ENCODE measurements at places on chromosomes 1 and 21. TPM values are rescaled to one million over a fixed set of nuclear protein-coding genes. Genes with fewer than 3 reads are reported as not detected.

DNA sequence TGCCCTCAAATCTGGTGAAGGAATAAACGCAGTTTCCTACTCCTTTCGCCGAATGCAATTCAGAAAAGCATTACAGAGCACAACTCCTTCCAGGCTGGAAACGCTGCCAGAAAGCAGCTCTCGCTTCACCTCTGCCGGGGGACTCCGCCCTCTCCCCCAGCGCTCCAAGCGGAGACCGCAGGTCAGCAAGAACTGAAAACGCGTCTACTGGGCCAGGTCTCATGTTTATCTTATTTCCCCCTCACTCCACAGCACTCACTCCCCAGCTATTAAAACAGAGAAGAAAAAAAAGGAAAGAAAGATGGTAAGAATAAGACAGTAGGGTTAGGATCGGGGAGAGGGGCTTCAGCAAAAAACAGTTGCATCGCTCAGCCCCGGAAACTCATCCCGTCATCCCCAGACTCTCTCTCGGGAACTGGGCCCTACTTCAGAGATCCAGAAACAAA lies 833 bp upstream of the RCOR3 start:
- no peaks in the 10 kb centered on the region for H3K27me3 ChIP-seq
- H3K4me1 ChIP-seq: no peaks in the 10 kb centered on the region
- peak overlapping the region; percentile 82 for H3K4me3 ChIP-seq
- H3K27ac ChIP-seq: peak overlapping the region; percentile 99

DNA sequence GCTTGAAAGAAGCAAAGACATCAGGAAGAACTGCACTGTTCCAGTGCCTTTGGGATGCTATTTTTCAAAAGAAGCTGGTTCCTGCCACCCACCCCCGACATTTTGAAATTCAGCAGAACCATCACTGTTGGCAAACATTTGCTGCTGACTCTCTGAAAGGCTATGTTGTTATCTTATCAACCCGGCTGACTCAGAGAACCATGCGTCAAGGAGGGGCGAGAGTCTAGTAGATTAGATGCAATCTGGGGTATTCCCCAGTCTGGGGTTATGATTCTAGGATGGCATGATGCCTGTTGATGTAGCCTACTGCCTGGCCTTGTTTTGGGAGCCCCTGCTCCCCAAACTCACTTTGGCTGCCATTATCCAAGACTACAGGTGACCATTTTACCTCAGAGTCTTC lies 267.8 kb upstream of the RUNX1 start:
- no peak for DNase-seq
- no peaks in the 10 kb centered on the region for H3K4me1 ChIP-seq
- H3K4me3 ChIP-seq: no peak overlapping the region
- no peak overlapping the region for H3K27ac ChIP-seq

- H3K36me3 ChIP-seq: no peaks in the 10 kb centered on the region
- no peak overlapping the region for H3K27ac ChIP-seq
- H3K4me3 ChIP-seq: no peak overlapping the region
- peak; percentile 40 for DNase-seq
- H3K27me3 ChIP-seq: no peaks in the 10 kb centered on the region
Observed at GRCh38 chr1:168833801-168834224, 104.8 kb upstream of the DPT start.

- no peak overlapping the region for H3K4me3 ChIP-seq
- no peak for DNase-seq
- H3K27me3 ChIP-seq: no peaks in the 10 kb centered on the region
- H3K27ac ChIP-seq: no peak overlapping the region
- no peaks in the 10 kb centered on the region for H3K36me3 ChIP-seq
Observed at GRCh38 chr1:47527653-47528272, 89.9 kb downstream of the FOXD2 start.

- H3K27ac ChIP-seq: no peak overlapping the region
- H3K36me3 ChIP-seq: no peaks in the 10 kb centered on the region
- H3K4me1 ChIP-seq: peaks cover 14% of the 10 kb centered on the region
- DNase-seq: no peak
Observed at GRCh38 chr1:159935719-159936272, 9.6 kb downstream of the IGSF9 start.

GRCh38 chr1:96804648-96805047 lies 83.1 kb downstream of the PTBP2 start:
- no peak overlapping the region for H3K27ac ChIP-seq
- no peaks in the 10 kb centered on the region for H3K36me3 ChIP-seq
- peaks cover 1% of the 10 kb centered on the region for H3K4me1 ChIP-seq

RAD54L gene
- 0.72 TPM for polyA plus RNA-seq

- no peaks in the 10 kb centered on the region for H3K36me3 ChIP-seq
- H3K4me1 ChIP-seq: no peaks in the 10 kb centered on the region
- no peak for DNase-seq
Observed at GRCh38 chr1:70807088-70807664, 240.4 kb downstream of the PTGER3 start.

WDTC1 gene
- polyA plus RNA-seq: 19.8 TPM

ZSWIM5 gene
- polyA plus RNA-seq: 1.1 TPM

- no peaks in the 10 kb centered on the region for H3K27me3 ChIP-seq
- H3K27ac ChIP-seq: no peak overlapping the region
Observed at GRCh38 chr1:182803846-182804245, 14.3 kb downstream of the NPL start.

- no peak overlapping the region for H3K4me3 ChIP-seq
- DNase-seq: no peak
- no peaks in the 10 kb centered on the region for H3K4me1 ChIP-seq
- no peaks in the 10 kb centered on the region for H3K27me3 ChIP-seq
Observed at GRCh38 chr1:3688356-3689137, 36.2 kb downstream of the TP73 start.

DNA sequence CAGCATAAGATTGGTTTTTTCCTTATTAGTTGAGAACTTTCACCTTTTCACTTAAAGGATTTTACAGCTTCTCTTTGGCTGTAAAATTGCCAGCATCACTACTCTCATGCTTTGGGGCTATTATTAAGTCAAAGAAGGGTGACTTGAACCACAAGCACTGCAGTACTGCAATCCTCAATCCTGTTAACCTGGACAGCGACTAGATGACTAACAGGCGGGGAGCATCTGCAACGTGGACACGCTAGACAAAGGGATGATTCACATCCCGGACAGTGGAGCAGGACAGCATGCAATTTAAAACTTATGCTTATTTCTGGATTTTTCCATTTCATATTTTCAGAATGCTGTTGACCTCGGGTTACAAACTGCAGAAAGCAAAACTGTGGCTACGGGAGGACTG lies 8.1 kb downstream of the ARV1 start:
- no peaks in the 10 kb centered on the region for H3K4me1 ChIP-seq
- H3K27ac ChIP-seq: no peak overlapping the region
- peaks cover 19% of the 10 kb centered on the region for H3K36me3 ChIP-seq
- H3K27me3 ChIP-seq: no peaks in the 10 kb centered on the region
- DNase-seq: no peak

Data from lung (tissue), 17 donors.